ENCODE measurements at places on chromosomes 5 and 9. TPM values are rescaled to one million over a fixed set of nuclear protein-coding genes. Genes with fewer than 3 reads are reported as not detected.

GRCh38 chr9:115276621-115277020, 158.7 kb upstream of the TNC start:
- no peak for DNase-seq
- H3K4me3 ChIP-seq, result no peak overlapping the region
- H3K4me1 ChIP-seq, result no peaks in the 10 kb centered on the region
- H3K27ac ChIP-seq, result no peak overlapping the region
- no peaks in the 10 kb centered on the region for H3K27me3 ChIP-seq
- no peaks in the 10 kb centered on the region for H3K36me3 ChIP-seq

DNA sequence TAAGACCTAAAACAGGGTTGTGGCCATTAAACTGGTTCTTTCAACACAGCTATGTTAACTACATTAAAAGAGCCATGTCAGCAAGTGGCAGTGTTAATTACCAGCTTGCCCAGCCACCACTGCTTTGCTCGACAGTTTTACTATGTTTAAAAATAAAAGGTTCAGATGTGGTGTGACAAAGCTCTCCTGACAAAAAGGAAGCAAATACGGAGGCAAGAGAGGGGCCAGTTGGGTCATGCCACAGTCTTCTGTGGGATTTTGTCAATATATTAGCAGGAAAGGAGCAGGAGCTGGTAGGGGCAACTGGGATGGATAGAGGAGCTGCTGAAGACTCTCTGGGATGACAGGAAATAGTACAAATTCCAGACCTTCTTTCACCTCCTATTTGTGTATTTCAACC, 113.5 kb upstream of the PCA3 start:
- H3K36me3 ChIP-seq, result no peaks in the 10 kb centered on the region
- peak overlapping the region; percentile 48 for H3K4me3 ChIP-seq
- peaks cover 24% of the 10 kb centered on the region for H3K4me1 ChIP-seq
- DNase-seq, result no peak
- peak overlapping the region; percentile 59 for H3K27ac ChIP-seq
- no peaks in the 10 kb centered on the region for H3K27me3 ChIP-seq

- H3K4me3 ChIP-seq, result no peak overlapping the region
- no peaks in the 10 kb centered on the region for H3K27me3 ChIP-seq
- peaks cover 25% of the 10 kb centered on the region for H3K4me1 ChIP-seq
- no peak for DNase-seq
- no peak overlapping the region for H3K27ac ChIP-seq
These were observed 52.0 kb downstream of the PTTG1 start for GRCh38 chr5:160473681-160474080.

- no peaks in the 10 kb centered on the region for H3K36me3 ChIP-seq
- H3K4me3 ChIP-seq, result peak overlapping the region; percentile 95
- H3K4me1 ChIP-seq, result peaks cover 77% of the 10 kb centered on the region
- peak overlapping the region; percentile 100 for H3K27ac ChIP-seq
- H3K27me3 ChIP-seq, result no peaks in the 10 kb centered on the region
These were observed 1.1 kb downstream of the JADE2 start for GRCh38 chr5:134526483-134527155.

ST8SIA4 gene
- total RNA-seq, result 3.2 TPM

- DNase-seq, result no peak
- no peak overlapping the region for H3K4me3 ChIP-seq
- peaks cover 62% of the 10 kb centered on the region for H3K36me3 ChIP-seq
- peaks cover 22% of the 10 kb centered on the region for H3K4me1 ChIP-seq
- no peak overlapping the region for H3K27ac ChIP-seq
- H3K27me3 ChIP-seq, result no peaks in the 10 kb centered on the region
These were observed 141.0 kb downstream of the CDK5RAP2 start for GRCh38 chr9:120438836-120439546.

GRCh38 chr9:95936579-95937075, 61.1 kb downstream of the ERCC6L2 start:
- H3K27me3 ChIP-seq, result no peaks in the 10 kb centered on the region
- H3K27ac ChIP-seq, result no peak overlapping the region
- H3K36me3 ChIP-seq, result peaks cover 86% of the 10 kb centered on the region

GRCh38 chr9:79184831-79185230, 386.9 kb upstream of the TLE4 start:
- H3K36me3 ChIP-seq, result no peaks in the 10 kb centered on the region
- no peak overlapping the region for H3K27ac ChIP-seq
- no peak for DNase-seq
- H3K4me1 ChIP-seq, result no peaks in the 10 kb centered on the region

DNA sequence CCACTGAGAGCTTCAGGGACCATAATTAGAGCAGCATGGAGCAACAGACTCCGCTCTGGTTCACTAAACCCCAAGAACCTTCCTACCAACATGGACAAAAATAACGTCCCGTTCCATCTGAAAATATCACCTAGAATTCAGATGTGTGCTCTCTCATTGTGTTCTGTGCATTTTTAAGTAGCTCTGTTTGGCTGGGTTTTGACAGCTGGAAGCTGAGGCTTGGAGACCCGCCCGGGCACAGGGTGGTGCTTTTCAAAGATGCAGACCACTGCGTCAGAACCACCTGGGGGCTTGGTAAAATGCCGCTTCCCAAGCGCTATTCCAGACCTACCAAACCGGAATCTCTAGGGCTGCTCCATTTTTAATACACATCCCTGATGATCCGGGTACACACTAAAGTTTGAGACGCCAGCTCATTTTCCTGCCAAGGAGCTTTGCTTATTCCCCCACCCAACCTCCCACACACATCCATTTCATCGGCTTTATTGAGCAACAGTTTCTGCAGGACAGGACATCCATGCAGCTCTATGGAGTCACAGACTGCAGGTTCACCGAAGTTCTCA, 104.8 kb downstream of the GABBR2 start:
- H3K36me3 ChIP-seq, result no peaks in the 10 kb centered on the region
- H3K27ac ChIP-seq, result peak overlapping the region; percentile 39
- no peak for DNase-seq
- H3K4me1 ChIP-seq, result peaks cover 11% of the 10 kb centered on the region
- H3K27me3 ChIP-seq, result peaks cover 8% of the 10 kb centered on the region

GRCh38 chr5:31617867-31618266, 21.1 kb upstream of the PDZD2 start:
- peaks cover 36% of the 10 kb centered on the region for H3K4me1 ChIP-seq
- no peaks in the 10 kb centered on the region for H3K36me3 ChIP-seq
- no peak overlapping the region for H3K4me3 ChIP-seq
- H3K27ac ChIP-seq, result peak overlapping the region; percentile 74
- H3K27me3 ChIP-seq, result no peaks in the 10 kb centered on the region

- H3K4me3 ChIP-seq, result no peak overlapping the region
- no peaks in the 10 kb centered on the region for H3K27me3 ChIP-seq
- no peak overlapping the region for H3K27ac ChIP-seq
- H3K36me3 ChIP-seq, result no peaks in the 10 kb centered on the region
These were observed 308.8 kb upstream of the NREP start for GRCh38 chr5:112065781-112066180.

DNA sequence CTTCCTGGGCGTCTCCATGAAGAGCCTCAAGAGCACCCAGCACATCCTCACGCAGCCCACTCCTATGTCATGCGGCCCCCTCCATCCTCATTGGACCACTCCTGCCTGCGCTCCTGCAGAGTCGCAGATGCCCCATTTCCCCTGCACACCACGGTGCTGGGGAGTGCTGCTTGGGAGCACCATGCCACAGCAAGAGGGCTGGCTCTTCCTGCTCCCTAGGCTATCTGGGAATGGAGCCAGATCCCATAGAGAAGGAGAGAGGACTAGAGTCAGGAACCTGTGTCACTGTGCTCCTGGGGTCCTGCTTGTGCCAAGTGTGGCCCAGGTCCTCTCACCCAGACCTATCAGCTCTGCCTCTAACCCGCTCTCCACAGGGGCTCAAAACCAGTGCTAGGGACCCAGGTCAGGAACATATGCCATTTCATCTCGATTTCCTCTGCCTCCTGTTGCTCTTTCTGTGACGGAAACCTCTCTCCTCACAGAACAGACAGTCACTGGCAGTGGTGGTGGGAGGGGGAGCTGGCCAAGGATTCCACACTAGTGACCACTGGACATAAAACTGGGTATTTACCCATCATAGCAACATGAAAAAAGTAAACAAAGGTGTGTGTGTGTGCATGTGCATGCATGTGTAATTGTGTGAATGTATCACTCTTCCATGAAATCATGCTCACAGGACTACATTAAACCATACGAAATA, 178.4 kb downstream of the TTLL11 start:
- peaks cover 6% of the 10 kb centered on the region for H3K4me1 ChIP-seq
- no peak overlapping the region for H3K4me3 ChIP-seq
- no peaks in the 10 kb centered on the region for H3K27me3 ChIP-seq
- DNase-seq, result no peak
- H3K36me3 ChIP-seq, result no peaks in the 10 kb centered on the region

- no peaks in the 10 kb centered on the region for H3K36me3 ChIP-seq
- DNase-seq, result no peak
- H3K27ac ChIP-seq, result peak overlapping the region; percentile 71
- peaks cover 89% of the 10 kb centered on the region for H3K4me1 ChIP-seq
- H3K27me3 ChIP-seq, result no peaks in the 10 kb centered on the region
- no peak overlapping the region for H3K4me3 ChIP-seq
These were observed 59.6 kb downstream of the SLC1A1 start for GRCh38 chr9:4549751-4550295.

BTNL9 gene
- 38.5 TPM for total RNA-seq
